ENCODE measurements at places on chromosomes 7 and 10.
A peak's percentile ranks its signal among the peaks of the same experiment; 100 is the strongest.

GRCh38 chr10:24894728-24895127, 57.7 kb downstream of the PRTFDC1 start:
- DNase-seq: no peak

GRCh38 chr10:132036153-132036886, 29.4 kb upstream of the JAKMIP3 start:
- DNase-seq: peak; percentile 66

GRCh38 chr7:22452960-22453558, 46.9 kb downstream of the STEAP1B start:
- DNase-seq: no peak

GRCh38 chr7:123748171-123748733, 551 bp downstream of the WASL start:
- peak; percentile 11 for DNase-seq

DNA sequence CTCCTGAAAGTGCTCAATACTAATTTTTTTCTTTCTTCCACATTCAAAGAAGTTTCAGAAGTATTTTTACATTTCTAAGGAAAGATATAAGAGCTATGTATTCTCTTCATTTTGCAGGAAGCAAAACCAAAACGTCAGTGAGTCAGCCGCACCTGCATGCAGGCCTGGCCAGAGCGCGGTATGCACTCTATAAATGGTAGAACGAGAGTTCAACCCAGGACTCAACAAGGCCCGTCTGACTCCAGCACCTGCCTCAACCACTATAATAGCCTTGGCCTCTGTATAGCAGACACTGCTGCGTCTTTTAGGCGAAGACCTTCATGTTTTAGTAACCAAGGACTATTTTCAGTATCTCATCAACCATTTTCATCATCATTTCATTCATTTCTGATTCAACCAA, 113.2 kb downstream of the KMT2E start:
- no peak for DNase-seq
